ENCODE measurements at places on chromosomes 11 and 22.

GRCh38 chr22:47144076-47144765, 381.8 kb downstream of the TBC1D22A start:
- no peak for DNase-seq

DNA sequence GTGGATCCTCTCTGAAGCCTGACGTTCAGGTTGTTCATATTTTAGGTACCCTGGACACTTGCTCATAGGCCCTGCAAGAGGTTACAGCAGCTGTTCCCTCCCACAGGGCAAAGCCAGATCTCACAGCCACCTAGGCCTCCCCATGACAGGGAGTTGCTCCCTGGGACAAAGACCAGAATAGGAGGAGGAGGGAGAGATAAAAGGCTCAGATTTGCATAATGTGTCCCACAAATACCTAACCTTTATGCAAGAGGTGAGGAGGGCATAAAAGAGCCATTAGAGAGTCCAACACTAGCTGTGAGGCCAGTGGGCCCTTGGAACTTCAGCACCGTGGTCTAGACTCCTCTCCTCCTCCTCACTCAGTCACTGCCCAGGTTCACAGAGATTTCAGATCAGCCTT, 33.8 kb downstream of the ZNF280B start:
- no peak for DNase-seq

- no peak for DNase-seq
Observed at GRCh38 chr11:3808861-3809623, 682 bp downstream of the PGAP2 start.

GRCh38 chr11:90803366-90803765, 580.5 kb upstream of the CHORDC1 start:
- DNase-seq: no peak

- no peak for DNase-seq
Observed at GRCh38 chr22:43094551-43094950, 5.4 kb upstream of the TTLL1 start.

DNA sequence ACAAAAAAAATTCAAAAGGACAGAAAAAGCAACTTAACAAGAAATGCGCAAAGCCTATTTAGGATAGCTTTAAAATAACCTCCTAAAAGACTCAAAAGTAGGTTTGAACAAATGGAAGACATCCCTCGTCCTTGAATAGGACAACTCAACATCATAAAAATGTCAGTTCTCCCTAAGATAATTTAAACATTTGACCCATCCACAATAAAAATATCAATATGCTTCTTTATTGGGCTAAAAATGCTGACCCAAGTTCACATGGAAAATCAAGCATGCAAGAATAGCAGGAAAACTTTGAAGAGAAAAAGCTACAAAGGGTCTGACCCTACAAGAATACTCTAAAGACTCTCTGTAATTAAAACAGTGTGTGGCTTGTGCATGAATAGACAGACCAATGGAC, 12.1 kb upstream of the KCTD17 start:
- DNase-seq: no peak

GRCh38 chr11:17978553-17979287, 34.1 kb downstream of the SERGEF start:
- no peak for DNase-seq

- DNase-seq: no peak
Observed at GRCh38 chr11:12090061-12090591, 20.3 kb upstream of the MICAL2 start.

- DNase-seq: no peak
Observed at GRCh38 chr11:61477126-61477525, 31.4 kb upstream of the LRRC10B start.

- DNase-seq: no peak
Observed at GRCh38 chr11:22244986-22245592, 52.2 kb downstream of the ANO5 start.

DNA sequence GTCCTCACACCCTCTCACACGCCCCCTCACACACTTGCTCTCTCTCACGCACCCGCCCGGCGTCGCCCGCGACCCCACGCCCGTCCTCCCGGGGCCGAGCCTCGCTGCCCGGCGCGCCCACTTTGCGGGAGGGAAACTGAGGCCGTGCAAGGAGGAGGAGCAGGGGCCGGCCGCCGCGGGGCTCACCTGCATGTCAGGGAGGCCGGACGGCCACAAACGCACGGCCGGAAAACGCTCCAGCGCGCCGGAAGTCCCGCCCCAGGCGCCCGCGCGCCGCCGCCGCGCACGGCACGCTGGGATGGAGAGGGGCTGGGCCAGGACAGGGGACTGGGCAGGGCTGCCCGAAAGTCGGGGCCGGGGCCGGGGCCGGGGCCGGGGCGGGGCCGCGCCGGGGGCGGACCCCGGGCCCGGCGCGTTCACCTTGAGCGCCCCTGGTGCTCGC, at the start of gene CHID1:
Gene CHID1 (minus strand): TSS at position 222 of the 442 bp plus-strand sequence. CDS start 5,994 bp downstream, outside the sequence.
- peak; percentile 59 for DNase-seq

- no peak for DNase-seq
Observed at GRCh38 chr11:40722179-40722795, 737.2 kb downstream of the LRRC4C start.

- DNase-seq: no peak
Observed at GRCh38 chr11:134150195-134150903, 73.4 kb downstream of the NCAPD3 start.

- DNase-seq: no peak
Observed at GRCh38 chr11:134041349-134041748, 27.5 kb upstream of the JAM3 start.

DNA sequence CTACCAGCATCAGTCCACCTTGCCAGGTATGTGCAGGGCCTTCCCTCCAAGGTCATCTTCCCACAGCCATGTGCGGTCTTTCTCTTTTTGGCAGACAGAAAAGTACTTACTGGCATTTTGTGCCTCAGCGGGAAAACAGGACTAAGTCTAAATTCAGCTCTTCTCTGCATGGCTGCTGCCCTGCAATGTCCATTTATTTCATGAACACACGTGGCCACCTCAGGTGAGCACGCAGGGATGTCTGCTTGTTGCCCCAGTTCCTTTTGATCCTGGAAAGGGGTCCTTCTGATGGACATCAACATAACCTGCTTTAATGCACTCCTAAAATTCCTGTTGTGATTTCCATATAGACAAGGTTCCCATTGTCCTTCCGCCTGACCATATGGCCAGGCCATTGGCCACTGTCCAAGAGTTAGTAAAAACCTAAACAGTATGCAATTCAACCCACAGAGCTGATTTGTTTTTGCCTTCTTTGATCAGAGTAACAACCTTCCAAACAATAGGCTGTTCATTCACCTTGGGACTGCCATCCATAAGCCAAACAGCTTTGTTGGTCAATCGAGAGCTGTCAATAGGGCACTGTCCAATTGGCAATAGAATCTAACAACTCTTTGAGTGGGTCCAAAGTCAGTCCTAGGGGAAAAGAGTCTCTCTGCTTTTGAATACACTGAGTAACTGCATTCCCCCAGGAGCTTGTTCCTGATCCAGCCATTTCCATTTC, 5.9 kb downstream of the TREH start:
- DNase-seq: no peak

GRCh38 chr22:22074634-22075381, 92.2 kb upstream of the TOP3B start:
- no peak for DNase-seq

- no peak for DNase-seq
Observed at GRCh38 chr22:19995611-19996339, 20.8 kb downstream of the ARVCF start.

GRCh38 chr11:107591378-107592230, 657 bp downstream of the ELMOD1 start:
- no peak for DNase-seq

GRCh38 chr11:128022007-128022368, 565.4 kb downstream of the ETS1 start:
- no peak for DNase-seq

GRCh38 chr11:130634961-130635473, 186.6 kb downstream of the ADAMTS15 start:
- no peak for DNase-seq

- DNase-seq: no peak
Observed at GRCh38 chr11:78354408-78355308, 63.0 kb downstream of the GAB2 start.

- DNase-seq: no peak
Observed at GRCh38 chr11:114058871-114059277, 637 bp upstream of the ZBTB16 start.

- DNase-seq: no peak
Observed at GRCh38 chr11:12743834-12744449, 69.7 kb downstream of the TEAD1 start.

DNA sequence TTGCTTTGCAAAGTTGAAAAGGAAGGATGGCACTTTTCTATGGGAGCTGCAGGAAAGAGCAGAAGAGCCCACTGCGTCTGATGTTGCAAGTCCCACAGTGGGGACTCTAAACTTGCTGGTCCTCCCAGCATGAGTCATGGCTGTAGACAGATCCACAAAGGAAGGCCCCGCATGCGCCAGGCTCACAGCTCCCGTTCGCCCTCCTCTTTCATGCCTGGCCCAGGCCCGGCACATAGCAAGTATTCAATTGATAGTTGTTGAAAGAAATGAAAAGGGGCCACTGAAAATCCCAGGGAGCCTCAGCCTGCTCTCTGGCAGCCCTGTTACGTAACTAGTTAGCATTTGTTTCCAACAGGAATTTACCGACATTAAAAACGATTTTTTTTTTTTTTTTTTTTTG, 18.9 kb downstream of the AP1B1 start:
- no peak for DNase-seq

GRCh38 chr11:71425860-71426259, 22.3 kb downstream of the DHCR7 start:
- no peak for DNase-seq

DNA sequence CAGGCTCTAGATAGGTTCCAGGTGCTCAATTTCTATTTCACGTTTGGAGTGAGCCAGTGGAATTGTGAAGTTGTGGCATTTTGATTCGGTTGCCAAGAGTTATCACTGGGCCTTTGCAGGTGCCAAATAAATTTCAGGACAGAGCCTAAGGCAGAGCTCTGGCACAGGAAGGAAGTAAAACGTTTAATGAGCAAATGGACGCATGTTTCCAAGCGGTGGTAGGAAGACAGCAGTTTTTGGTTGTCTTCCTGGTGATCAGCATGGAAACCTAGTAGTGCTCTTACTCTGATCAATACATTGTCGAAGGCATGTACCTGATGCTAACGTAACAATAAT, 452 bp downstream of the BIRC3 start:
- no peak for DNase-seq

DNA sequence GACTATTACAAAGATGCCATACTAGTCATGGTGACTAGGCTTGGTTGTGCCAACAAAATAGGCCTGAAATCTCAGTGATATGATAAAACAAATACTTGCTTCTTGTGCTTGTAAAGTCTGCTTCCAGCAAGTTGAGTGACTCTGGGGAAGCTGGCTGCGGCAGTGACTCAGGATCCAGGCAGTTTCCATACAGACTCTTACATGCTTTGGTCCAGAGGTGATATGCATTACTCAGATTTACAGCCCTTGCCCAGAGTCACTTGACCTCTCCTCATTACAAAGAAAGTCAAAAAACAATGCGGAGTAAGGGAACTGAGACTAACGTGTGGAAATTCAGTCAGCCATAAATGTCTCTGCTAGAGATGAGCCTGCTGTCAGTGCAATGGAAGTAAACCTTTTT, 387.5 kb downstream of the KCNA4 start:
- no peak for DNase-seq

DNA sequence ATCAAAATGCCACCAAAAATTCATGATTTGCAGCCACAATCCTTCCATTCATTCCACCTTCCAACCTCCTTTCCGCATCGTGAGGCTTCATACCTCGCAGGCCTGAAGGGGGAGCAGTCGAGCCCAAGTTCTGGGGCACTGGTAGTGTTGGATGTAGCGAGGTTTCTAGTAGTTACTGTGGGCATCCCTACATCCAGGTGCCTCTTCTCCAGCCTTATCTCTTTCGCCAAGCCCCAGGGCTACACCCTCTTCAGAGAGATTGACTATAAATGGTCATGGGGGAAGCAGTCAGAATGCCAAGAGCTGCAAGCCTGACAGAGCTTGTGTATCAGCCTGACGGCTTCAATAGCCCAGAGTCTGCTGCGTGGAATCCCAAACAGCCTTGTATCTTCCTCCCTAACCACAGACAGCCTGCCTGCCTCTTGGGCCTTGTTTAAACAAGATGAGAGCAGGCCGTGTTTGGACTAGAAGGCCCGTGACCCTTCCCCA, 28.9 kb downstream of the CLMP start:
- no peak for DNase-seq

DNA sequence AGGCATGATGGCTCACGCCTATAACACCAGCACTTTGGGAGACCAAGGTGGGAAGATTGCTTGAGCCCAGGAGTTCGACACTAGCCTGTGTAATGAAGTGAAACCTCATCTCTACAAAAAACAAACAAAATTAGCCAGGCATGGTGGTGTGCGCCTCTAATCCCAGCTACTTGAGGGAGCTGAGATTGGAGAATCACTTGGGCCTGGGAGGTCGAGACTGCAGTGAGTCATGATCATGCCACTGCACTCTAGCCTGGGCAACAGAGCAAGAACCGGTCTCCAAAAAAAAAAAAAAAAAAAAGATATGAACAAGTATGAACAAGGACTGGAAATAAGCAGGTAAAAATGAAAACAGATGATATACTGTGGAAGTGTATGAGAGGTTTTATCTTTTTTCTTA, 54.1 kb upstream of the SOX6 start:
- no peak for DNase-seq

DNA sequence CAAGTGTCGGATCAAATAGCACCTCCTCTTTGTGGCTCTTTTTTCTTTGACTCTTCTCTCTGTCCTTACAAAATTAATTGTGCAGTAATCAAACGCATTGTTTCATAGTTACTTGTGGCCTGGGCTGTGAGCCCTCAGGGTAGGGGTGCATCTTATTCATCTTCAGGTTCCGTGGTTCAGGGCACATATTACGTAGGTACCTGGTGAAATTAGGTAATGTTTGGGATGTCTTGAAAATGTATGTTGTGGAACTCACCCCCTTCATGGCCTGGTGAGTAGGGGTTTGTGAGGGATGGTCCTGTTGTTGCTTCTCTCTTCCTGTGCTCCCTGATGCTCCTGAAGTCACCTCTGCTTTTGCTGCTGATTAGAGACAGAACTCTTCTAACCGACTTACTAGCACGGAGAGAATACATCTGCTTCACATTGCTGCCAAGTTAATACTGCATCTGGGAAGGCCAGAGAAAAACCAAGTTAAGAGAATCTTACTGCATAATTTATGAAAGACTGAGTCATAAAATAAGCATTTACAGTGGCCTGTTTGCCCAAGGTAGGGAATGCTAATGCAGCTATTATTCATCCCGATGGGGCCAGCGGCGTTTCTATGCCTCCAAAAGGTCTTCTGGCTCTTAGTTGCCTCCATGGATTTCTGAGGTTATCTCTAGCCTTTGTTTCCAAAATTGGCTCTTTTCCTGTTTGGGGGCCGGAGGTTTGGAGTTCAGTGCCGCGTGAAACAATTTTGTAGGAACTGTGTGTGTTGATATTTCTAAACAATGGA, 66.9 kb downstream of the TBC1D22A start:
- DNase-seq: no peak

Data from stimulated activated CD8-positive, alpha-beta memory T cell treated with anti-CD3 and anti-CD28 coated beads, Interleukin-15, amount 100 ng/mL, for 1 hour (primary cell).